Glomerular endothelial cell (primary cell): ENCODE measurements at places on chromosomes 7 and 10.

DNA sequence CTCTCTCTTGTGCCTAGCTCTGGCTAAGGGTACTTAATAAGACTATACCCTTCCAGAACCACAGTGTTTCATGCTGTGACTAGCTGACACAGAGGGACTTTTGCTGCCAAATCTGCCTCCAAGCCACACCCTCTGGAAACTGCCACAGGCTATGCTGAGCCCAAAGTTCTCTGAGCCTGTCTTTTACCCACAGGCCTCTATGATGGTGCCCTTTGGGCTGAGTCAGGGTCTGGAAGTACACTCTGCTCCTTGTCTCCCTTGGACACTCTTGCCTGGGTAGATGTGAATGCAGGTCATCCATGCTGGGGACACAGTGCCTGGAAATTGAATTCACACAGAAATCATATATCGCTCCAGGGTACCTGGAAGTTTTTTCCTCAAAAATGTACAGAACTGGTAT, 22.6 kb downstream of the DYDC1 start:
- DNase-seq: no peak

- no peak for DNase-seq
Measured at GRCh38 chr7:30309842-30310435, 25.5 kb downstream of the ZNRF2 start.

- no peak for DNase-seq
Measured at GRCh38 chr10:58320351-58321049, 14.3 kb upstream of the UBE2D1 start.

DNA sequence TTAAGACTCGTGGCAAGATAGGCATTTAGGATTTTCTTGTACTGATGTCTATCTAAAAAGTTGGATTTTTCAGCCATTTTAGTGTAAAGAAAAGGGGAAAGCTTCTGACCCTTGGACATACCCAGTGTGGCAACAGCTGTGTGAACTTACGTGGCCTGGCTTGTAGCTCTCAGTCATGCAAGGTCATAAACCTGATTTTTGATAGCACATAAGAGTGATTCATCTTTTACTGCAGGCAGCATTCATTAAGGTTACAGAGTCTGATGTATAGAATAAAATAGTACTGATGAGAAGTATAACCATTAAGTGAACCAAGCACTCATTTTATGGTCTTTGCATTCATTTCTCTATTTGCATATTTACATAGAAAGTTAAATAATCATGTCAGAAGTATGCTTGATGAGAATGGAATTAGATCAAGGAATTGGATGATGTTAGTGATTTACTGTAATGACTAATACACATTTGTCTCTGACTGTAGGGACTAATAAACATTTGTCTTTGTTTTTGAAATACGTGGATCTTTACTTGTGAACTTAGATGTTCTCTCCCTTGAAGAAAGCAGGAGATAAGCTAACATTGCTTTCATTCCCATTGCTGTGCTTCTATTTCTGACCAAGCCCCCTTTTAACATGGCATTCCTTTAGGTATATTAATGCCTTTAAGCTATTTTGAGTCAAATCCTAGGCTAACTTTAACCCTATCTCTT, 88.2 kb downstream of the GSDME start:
- no peak for DNase-seq

DNA sequence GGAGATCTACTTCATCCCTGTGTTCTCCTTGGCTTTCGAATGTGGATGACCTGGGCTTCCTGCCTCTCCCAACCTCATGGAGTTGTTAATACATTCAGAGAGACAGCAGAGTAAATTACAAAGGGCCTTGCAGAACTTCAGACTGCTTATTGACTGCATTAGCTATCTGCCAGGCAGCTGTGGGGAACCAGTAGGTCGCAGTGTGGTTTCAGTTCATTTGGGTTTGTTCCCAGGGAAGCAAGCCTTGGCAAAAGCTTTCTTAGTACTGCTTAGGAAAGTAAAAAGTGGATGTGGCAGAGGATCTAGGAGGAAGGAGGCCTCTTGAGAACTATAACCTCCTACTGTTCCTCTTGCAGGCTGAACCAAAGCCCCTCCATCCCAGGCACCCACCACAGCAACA, 9.2 kb downstream of the NPFFR1 start:
- DNase-seq: no peak

DNA sequence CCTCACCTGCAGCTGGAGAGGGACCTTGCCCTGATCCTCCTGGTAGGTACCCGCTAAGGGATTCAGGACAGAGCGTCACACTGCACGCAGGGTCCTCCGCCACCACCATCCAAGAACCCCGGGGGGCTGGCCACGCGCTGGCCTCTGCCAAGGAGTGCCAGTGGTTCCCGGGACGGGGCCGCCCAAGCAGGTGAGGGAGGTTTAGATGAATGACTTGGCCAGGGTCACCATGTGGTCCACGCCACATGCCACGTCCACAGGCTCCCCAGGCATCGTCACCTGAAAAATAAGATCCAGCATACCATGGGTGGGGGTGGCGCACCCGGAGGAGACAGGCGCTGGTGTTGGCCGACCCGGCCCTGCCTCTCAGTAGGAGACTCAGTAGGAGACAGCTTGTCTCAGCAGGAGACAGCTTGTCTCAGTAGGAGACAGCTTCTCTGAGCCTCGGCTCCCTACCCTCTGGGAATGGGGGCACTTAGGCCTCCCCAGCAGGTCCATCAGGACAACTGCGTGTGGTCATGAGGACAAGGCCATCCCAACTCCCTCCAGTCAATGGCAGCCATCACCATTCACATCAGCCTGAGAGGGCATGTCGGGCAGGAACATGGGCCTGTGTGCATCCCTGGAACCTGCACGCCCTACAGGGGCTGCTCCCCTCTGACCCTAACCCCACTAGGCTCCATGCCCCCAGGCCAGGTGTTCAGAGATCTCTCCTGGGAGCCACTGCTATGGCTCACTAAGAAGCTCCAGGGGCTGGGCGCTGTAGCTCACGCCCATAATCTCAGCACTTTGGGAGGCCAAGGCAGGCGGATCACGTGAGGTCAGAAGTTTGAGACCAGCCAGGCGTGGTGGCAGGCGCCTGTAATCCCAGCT, 30.5 kb downstream of the RCC1L start:
- DNase-seq: no peak

GRCh38 chr10:131013281-131013912, 298.1 kb downstream of the TCERG1L start:
- DNase-seq: no peak

DNA sequence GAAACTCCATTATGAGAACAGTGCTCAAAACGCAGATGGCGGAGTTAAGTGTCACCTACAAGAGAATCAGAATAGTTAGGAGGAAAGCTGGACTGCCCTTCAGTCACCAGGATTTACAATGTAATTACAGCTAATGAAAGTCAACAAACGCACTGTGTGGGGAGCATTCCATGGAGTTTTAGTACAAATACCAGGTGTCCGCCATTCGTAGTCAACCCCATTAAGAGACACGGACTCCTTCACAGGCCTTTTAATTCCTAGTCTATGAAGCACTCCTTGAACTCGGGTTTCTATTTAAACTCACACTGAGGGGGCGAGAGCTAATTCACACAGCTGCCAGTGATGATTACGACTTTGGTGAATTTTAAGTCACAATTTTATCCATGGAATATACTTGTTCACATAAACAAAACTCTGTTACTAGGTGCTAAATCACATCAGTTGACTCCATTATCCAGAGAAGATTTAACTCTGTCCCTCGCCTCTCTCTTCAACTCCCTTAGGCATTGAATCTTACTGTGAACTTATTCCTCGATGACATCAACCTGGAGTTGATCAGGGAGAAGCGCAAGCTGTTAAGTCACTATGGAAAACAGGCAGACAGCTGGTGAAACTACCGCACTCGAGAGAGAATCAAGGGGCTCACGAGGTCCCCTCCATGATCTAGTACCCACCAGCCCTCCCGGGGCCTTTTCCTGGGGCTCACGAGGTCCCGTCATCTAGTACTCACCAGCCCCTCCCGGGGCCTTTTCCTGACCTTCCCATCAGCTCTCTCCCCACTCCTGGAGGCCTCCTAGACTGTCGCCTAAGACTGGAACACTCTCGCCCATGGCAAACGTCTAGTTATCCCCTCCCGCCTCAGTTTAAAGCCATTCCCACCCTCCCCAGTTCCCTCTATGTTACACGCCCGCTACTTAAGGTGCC, 1.5 kb downstream of the ZFAND2A start:
- no peak for DNase-seq

DNA sequence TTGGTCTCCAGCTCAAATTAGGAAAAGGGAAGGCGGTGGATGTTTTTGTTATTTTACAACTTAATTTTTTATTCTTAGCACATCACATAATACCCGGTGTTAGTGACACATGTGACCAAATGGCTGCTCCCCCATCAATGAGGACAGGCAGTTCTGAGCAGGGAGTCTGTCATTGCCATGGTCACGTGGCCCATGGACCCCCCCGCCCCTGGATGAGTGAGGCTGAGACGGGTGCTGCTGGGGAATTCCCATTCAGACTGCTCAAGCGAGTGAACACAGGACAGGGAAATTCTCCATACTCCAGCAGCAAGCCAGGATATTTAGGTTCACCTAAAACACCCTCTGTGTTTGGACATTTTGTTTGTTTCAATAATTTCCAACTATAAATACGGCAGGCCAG, 34.7 kb upstream of the SLC35B4 start:
- no peak for DNase-seq

GRCh38 chr7:5564894-5565293, 141.3 kb upstream of the TNRC18 start:
- no peak for DNase-seq

DNA sequence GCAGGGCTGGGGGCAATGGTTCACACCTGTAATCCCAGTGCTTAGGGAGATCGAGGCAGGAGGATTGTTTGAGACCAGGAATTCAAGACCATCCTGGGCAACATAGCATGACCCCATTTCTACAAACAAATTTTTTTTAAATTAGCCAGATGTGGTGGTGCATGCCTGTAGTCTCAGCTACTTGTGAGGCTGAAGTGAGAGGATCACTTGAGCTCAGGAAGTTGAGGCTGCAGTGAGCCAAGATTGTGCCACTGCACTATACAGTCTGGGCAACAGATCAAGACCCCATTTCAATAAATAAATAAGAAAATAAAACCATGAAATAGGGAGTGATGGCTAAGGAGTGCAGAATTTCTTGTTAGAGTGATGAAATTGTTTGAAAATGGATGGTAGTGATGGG, 8.9 kb downstream of the GRID2IP start:
- DNase-seq: no peak

- no peak for DNase-seq
Measured at GRCh38 chr10:650441-650851, 39.0 kb downstream of the DIP2C start.
